ENCODE measurements at places on chromosomes 7 and 10.

DNA sequence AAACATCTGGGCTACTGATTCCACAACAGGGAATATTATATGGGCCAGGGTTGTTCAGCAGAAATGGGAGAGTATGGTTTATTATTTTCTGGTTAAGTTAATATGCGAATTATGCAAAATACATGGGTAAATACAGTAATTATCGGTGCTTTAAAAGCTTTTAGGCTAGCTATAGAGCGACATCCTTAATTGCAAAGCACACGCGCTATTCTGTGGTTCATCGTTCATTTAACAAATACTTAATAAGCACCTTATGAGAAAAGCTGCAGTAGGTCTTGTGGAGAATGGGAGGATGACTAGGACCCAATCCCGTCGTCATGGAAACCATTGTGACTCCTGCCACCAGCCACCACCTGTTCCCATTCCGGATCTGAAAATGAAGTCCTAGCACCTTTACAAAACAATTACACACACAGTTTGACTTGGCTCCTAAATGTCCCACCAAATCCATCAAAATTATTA, 623 bp upstream of the CEP41 start:
- peak; percentile 85 for DNase-seq

DNA sequence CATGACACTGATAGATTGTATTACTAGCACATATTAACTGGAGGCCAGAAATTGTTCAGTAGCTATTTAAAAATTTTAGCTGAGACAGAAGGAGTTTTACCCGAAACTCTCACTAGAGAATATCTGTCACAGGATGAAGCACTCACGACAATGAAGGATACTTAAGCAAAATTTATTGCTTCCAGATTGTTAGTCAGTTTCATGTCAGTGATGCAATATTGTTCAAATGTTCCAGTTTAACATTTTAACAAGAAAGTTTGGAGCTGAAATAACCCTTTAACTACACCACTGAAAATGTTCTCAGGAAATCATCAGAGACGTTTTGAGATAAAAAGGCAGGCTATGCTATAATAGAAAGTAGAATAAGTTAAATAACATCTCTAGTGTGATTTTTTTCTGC, 15.0 kb upstream of the CADPS2 start:
- DNase-seq = no peak

DNA sequence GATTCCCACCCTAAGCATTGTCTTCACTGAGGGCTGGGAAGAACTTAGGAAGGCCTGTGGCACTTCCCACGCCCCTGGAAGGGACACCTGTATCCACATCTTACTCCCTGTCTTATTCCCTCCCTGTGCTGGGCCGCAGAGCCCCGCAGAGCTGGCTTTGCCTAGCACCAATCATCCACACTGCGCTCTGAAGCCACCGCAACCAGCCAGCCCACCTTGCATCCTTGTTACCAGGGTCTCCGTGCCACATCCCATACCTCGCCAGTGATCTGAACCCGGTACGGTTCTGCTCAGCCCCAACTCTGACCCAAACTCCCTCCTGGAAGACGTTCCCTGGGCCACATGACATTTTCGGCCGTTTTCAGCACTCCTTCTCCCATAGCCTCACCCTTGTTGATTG, 101.4 kb upstream of the PITRM1 start:
- DNase-seq = no peak

DNA sequence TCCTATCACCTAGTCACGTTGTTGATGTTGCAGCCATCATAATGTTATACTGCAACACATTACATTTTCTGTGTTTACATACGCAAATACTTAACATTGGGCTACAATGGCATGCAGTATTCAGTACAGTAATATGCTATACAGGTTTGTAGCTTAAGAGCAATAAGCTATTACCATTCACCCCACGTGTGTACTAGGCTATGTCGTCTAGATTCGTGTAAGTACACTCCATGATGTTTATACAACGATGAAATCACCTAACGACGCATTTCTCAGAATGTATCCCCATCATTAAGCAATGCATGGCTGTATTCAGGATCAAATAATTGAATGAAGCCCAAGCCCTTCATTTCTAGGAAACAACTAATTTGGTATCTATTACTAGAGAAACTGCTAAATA, 43.4 kb upstream of the C1GALT1 start:
- no peak for DNase-seq

DNA sequence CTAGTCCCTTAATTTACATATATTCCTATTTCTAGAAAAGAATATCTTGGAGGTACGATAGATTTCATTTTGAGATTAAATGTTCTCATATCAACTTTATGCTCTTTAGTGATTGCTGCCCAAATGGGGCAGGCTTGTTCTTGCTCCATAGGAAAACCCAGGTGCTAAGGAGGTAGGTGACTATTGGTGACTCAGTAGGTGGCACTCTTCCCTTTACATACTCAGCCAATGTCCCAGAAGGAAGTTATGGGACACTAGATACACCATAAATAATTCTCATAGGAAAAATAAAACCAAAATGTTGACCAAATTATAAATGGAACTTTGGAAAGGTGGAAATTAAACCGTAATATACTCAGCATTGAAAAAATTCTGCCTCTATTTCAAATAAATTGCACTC, 4.0 kb downstream of the SKAP2 start:
- DNase-seq = peak; percentile 50

GRCh38 chr7:92714280-92714679, 122.1 kb downstream of the CDK6 start:
- no peak for DNase-seq

GRCh38 chr7:33837356-33837851, 67.9 kb upstream of the BMPER start:
- DNase-seq = peak; percentile 25

DNA sequence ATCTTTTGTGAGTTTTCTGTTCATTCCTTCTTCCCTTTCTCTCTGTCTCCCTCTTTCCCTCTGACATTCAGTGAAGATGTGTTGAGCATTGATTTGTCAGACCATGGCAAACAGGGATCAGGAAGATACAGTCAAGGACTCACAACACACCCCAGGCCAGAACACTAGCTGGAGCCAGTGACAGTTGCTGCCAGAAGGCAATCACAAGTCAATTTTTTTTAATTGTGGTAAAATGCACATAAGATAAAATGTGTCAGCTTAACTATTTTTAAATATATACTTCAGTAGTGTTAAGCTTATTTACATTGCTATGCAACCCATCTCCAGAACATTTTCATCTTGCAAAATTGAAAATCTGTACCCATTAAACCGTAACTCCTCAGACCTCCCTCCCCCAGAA, 62.6 kb downstream of the TEX36 start:
- DNase-seq = no peak

DNA sequence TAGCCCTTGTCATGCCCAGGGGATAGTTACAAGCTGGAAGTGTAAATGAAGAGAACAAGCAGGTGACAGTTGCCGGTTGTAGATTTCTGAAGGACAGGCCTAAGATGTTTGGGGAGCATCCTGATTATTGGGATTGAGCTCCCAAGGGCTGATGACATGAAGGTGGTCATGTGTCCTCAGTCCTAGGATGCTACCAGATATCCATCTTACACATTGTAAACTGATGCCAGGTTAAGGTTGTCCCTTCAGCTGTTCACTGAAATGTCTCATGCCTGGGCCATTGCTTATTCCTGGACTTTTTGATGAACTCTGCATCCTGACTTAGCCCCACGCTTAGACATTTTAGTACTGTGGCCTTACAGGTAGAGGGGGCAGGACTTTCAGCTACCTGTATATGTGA, 1.3 kb downstream of the ZMIZ2 start:
- DNase-seq = no peak

GRCh38 chr7:30142710-30143109, 7.9 kb downstream of the MTURN start:
- peak; percentile 71 for DNase-seq

- DNase-seq = no peak
Observed at GRCh38 chr7:18721429-18721828, 225.9 kb downstream of the HDAC9 start.

GRCh38 chr7:12220389-12221046, 9.4 kb downstream of the TMEM106B start:
- no peak for DNase-seq

- DNase-seq = peak; percentile 28
Observed at GRCh38 chr7:69411466-69411865, 186.8 kb upstream of the AUTS2 start.

DNA sequence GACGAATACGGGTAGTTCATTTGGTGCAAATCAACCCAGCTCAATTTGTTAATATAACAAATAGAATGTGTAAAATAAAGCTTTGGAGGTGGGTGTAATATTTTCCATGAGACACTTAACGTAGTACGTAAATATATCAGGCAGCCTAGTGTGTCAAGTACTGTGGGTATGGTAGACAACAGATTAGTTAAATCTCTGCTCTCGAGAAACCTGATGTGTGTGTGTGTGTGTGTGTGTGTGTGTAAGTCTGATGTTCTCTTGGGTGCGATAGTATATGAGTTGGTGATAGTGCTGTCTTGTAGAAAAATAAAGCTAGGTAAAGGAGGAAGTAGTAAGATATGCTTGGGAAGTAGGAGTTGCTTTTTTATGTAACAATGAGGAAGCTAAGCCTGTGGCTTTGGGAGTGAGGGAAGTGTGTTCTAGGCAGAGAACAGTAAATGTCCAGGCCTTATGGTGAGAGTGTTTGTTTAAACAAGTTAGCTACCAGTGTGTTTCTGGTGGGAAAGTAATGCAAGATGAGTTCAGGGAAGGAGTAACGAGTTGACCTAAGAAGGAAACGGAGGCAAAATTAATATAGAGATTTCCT, 26.1 kb downstream of the WAC start:
- no peak for DNase-seq

DNA sequence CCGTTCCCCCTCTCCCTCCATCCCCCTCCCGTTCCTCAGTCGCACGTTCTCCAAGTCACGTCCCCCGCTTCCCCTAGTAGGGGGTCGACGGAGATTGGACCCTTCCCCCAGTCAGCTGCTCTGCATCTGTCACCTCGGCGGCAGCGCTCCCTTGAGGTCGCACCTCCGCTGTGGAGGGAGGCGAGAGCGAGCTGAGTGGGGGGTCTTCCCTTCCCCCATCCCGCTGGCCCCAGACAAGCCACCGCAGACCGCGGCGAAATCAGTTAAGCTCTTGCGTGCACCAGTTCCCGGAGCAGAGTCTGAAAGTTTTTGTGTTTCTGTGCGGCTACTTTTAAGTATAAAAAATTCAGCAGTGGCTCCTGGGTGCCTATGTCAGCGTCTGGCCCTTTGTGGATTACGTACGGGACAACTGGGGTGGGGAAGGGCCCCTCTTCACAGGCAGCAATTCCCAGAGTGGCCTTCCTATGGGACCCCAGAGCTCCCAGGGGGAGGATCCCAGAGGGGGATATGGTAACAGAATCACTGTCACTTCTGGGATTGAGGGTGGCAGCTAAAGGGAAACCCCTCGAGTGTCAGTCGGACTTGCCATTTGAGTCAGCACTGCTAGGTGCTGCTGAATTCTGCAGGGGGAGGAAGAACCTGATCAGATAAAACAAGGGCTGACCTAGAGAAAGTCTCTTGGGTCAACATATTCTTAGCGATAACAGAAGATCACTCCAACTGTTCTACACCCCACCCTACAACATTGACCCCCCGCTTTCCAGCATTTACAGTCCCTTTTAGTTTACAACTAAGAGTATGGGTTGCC, 12.5 kb upstream of the DDIT4 start:
- no peak for DNase-seq

- peak; percentile 10 for DNase-seq
Observed at GRCh38 chr7:107501593-107501992, 31.7 kb downstream of the GPR22 start.

GRCh38 chr10:35691522-35692236, 49.6 kb upstream of the FZD8 start:
- no peak for DNase-seq

GRCh38 chr10:96978621-96979154, 146.6 kb downstream of the LCOR start:
- DNase-seq = no peak

DNA sequence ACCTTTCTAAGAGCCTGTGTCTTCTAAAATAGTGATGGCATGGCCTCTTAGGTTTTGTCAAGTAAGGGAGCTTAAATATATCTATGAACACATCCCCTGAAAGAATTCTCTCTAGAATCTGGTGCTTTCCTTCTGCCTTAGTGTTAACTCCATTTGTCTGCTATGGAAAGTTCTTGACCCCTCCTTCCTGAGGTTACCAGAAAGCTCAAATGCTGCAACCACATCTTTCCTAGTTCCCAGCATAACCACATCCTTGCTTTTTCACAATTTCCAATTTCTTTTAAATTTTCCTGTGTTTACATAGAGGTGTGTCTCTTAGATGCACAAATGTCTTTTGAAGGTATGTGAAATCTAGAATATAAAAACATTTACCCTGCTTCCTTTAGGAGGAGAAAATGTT, 16.4 kb upstream of the GSDME start:
- no peak for DNase-seq

DNA sequence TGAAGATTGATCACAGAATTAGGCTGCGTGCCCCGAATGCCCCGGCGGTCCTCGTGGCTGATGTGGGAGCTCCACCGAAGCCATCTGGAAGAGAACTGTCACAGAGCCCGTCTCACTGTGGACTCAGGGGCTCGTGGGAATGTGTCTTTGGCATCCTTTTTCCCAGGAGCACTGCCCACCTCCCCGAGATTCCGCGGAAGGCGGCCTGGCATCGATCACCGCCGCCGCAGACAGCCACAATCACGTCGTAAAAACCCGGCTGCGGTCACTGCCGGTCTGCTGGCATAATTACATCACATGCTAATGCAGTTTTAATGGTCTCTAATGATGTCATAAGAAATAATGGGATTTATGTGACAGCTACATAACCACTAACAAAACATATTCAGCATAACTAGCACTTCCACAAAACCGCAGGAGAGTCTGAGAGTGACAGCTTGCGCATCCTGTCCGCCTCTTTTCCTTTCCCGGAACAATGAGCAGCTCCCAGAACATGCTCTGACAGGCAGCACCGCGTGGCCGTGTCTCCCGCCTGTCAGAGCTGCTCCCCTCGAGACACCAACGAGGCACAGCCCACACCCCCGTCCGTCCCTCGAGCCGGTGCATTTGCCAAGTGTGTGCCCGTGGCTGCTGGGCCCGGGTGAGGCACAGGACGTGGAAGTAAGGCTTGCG, 490.0 kb downstream of the PTPRN2 start:
- DNase-seq = no peak

DNA sequence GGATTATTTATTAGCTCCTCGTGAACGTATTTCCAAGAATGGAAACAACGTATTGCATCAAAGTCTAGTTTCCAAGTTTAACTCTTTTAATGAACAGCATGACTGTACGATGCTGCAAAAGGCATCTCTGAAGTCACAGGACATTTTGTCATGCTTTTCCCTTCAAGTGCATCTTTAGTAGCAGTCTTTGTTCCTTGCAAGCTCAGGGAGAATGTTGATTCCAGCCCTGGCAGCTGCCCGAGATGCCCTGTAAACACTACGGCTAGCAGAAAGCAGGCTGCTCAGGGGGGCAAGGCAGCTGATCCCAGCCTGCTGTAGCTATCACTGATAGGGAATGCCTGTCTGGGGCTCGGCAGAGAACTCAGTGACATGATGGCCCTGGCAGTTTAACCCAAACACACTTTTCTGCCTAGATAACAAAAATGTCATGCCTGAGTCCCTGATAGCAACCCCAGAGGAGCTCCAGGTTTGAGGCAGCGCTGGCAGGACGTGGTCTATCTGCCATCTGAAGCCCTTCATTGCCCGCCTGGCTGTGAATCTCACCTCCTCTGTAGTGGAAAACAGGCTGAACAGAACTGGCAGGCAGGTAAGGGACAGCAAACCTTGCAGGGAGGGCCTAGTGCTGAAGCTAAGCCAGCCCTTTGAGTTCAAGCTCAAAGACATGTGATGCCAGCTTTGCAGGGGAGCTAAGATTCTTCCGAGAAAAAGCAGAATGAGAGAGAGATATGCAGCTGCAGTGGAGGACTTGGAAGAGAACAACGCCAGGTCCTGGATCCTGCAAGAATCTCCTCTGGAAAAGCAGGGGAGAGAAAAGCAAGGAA, 264.6 kb downstream of the SNX10 start:
- DNase-seq = no peak
